ENCODE measurements at places on chromosomes 7 and 10. TPM values are rescaled to one million over a fixed set of nuclear protein-coding genes. Genes with fewer than 3 reads are reported as not detected.

- DNase-seq = no peak
Observed at GRCh38 chr10:4371691-4372295, 454.2 kb upstream of the AKR1E2 start.

GRCh38 chr7:27955596-27955995 lies 215.6 kb downstream of the TAX1BP1 start:
- no peak for DNase-seq

DNA sequence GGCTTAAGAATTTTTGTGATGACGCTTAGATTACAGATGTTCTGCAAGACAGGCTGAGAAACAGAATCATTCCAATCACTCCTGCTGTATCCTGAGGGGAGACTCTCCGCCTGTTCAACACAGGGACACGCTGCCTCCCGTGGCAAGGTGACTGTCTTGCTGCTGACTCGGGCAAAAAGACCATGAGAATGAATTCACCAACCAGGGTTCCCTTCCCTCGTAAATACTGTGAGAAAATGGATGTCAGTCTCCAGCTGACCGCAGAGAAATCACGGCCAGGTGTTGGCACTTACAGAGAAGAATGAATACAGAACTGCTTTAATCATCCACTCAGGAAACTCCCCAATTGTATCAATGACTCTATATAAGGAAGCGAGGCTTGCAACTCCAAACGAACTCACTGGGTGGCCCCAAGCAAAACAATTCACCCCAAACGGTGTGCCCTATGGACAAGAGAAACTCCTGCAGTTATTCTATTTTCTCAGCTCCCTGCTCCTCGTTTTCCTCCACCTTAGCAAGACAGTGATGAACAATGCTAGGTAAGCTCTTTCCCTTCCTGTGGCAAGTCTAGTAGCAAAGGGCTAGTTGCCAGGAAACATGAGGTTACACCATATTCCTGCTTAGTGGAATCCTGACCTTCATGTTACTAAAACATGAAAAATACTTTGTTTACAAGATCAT lies 22.8 kb downstream of the GNA12 start:
- peak; percentile 53 for DNase-seq

GRCh38 chr10:122494833-122495232 lies 33.5 kb downstream of the HTRA1 start:
- no peak for DNase-seq

GRCh38 chr7:1698201-1698600 lies 28.1 kb downstream of the ELFN1 start:
- no peak for DNase-seq

DNA sequence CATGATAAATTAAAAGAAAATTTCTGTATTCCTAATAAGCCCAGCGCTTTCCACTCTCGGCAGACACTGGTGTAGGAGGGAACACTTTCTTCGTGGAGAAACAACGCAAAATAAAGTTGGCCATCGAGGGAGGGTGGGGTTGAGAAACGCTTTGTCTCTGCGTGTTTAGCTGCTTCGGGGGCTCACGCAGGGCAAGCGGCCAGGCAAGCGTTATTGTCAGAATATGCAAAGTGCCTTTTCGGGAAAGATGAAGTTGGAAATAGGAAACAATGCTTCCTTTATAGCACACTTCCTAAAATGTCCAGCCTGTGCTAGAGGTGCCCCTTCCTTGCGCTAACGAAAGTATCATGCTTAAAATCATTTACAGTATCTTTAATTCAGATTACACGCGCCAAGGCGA lies 1.9 kb upstream of the EBF3 start:
- peak; percentile 20 for DNase-seq

- peak; percentile 55 for DNase-seq
Observed at GRCh38 chr7:95794917-95795515, 22.7 kb downstream of the DYNC1I1 start.

DNA sequence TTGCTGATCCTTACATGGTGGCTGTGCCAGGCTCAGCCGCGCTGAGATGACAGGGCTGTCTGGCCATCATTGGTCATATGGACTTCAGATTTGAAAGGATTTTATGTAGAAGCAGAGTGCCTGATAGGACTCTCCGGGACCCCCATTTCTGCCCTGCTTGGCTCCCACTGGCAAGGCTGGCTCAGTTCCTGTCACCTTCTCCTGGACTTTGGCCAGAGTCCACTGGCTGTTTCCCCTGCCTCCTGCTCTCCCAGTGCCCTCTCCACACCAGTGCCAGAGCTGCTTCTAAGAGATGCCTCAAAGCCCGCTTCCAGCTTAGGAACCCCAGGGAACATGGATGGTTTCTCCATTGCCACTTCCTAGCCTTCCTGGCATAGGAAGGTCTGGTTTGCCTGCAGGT lies 5.1 kb upstream of the SH2D4B start:
- DNase-seq = no peak

DNA sequence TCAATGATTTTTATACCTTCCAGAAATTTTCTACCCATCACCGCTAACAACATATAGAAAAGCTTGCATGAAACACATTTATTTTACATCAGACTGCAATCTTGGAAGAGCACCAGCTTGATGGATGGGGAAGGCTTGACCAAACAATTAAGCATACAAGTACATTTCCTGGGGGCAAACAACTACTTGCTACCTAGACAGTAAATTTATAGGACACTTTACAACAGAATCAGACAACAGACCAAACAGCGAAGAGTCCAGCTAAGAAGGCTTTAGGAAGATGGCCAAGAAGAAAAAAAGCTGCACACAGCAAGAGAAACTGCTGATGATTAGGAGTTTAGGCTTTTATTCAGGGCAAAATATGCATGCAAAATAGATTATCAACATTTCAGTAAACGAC lies 8.0 kb downstream of the AASS start:
- no peak for DNase-seq

Gene GIMAP6
- not detected for total RNA-seq

Gene CUZD1
- total RNA-seq = 0.74 TPM

All from neural progenitor cell (in vitro differentiated cells).